Natural killer cell (primary cell): ENCODE measurements at places on chromosomes 5 and 9. TPM values are rescaled to one million over a fixed set of nuclear protein-coding genes. Genes with fewer than 3 reads are reported as not detected.

GRCh38 chr9:12843735-12844134 is 68.9 kb downstream of the LURAP1L start:
- no peak overlapping the region for H3K4me3 ChIP-seq
- H3K27me3 ChIP-seq = no peaks in the 10 kb centered on the region
- DNase-seq = no peak

GRCh38 chr5:121982893-121983285 is 21.1 kb downstream of the SRFBP1 start:
- H3K27ac ChIP-seq = no peak overlapping the region
- no peaks in the 10 kb centered on the region for H3K4me1 ChIP-seq
- H3K36me3 ChIP-seq = peaks cover 2% of the 10 kb centered on the region

DNA sequence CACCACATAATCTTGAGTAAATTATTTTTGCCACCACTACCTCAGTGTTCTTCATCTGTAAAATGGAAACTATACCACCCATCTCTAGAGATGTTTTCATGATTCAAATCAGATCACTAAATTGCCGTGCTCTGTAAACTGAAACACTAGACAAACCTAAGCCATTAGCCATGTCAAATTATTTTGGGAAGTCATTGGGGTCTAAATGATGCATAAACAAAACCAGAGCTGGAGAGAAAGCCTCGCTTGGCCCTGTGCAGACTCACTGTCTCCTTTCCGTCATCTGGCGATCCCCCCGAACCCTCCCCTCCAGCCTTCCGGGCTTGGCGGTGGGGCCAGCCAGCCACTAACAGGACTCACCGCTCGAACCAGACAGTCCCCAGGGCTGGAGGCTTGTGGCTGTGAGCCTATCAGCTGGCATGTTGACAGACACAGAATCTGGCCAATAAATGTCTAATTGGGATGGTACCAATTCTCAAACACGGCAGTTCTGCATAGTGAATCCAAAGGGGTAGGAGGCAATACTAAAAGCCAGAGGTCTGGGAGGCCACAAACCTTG is 256.5 kb downstream of the SEC61B start:
- H3K27me3 ChIP-seq = no peaks in the 10 kb centered on the region
- H3K4me3 ChIP-seq = no peak overlapping the region
- H3K27ac ChIP-seq = no peak overlapping the region
- no peak for DNase-seq
- no peaks in the 10 kb centered on the region for H3K36me3 ChIP-seq
- no peaks in the 10 kb centered on the region for H3K4me1 ChIP-seq

DNA sequence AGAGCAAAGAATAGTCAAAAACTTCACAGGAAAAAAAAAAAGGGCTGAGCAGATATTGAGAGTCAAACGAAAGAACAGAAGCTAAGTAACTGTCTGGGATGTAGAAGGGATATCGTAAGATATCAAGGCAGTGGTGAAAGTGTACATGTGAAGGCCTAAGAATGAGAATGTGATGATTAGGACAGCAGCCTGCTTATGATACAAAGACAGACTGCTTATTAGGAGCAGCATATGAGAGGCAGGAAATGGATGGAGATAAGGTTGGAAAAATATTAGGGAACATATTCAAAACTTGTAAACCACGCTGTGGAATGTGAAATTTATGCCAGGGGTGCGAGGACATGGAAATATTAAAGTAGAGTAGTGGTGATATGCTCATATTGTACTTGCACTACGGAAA is 133.1 kb upstream of the FAM174A start:
- no peaks in the 10 kb centered on the region for H3K36me3 ChIP-seq
- H3K4me3 ChIP-seq = no peak overlapping the region
- H3K27me3 ChIP-seq = no peaks in the 10 kb centered on the region

DDX4 gene
- total RNA-seq = not detected

- DNase-seq = no peak
- peaks cover 7% of the 10 kb centered on the region for H3K27me3 ChIP-seq
- no peaks in the 10 kb centered on the region for H3K36me3 ChIP-seq
- no peaks in the 10 kb centered on the region for H3K4me1 ChIP-seq
These were observed 15.2 kb upstream of the HAND1 start for GRCh38 chr5:154493274-154493673.

LPCAT1 gene
- total RNA-seq = 196 TPM

GRCh38 chr5:112772124-112772523 is 34.4 kb downstream of the APC start:
- H3K4me1 ChIP-seq = no peaks in the 10 kb centered on the region
- no peak overlapping the region for H3K27ac ChIP-seq

GRCh38 chr5:125814119-125814518 is 609.1 kb upstream of the GRAMD2B start:
- no peak overlapping the region for H3K27ac ChIP-seq
- no peak overlapping the region for H3K4me3 ChIP-seq
- no peaks in the 10 kb centered on the region for H3K27me3 ChIP-seq
- H3K36me3 ChIP-seq = no peaks in the 10 kb centered on the region
- no peak for DNase-seq

DNA sequence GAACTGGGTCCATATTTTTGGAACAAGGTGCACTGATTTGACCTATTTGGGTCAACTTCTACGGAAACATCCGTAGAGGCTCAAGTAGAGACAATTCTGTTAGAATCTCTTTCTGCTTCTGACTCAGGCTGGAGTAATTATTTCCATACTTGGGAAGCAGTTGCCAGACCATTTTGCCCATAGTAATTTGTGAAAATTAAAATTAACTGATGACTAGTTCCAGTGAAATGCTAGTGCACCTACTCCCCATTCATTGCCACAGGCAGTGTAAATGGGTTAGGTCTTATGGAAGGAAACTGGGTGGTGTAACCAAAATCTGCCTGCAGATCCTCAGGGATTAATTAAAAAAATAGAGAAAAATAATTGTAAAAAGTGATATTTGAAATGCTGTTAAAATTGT is 201.1 kb downstream of the TENT4A start:
- no peak for DNase-seq
- no peak overlapping the region for H3K27ac ChIP-seq
- no peak overlapping the region for H3K4me3 ChIP-seq
- no peaks in the 10 kb centered on the region for H3K27me3 ChIP-seq
- H3K36me3 ChIP-seq = no peaks in the 10 kb centered on the region
- H3K4me1 ChIP-seq = no peaks in the 10 kb centered on the region

ANGPTL2 gene
- total RNA-seq = not detected

LHX2 gene
- not detected for total RNA-seq

DNA sequence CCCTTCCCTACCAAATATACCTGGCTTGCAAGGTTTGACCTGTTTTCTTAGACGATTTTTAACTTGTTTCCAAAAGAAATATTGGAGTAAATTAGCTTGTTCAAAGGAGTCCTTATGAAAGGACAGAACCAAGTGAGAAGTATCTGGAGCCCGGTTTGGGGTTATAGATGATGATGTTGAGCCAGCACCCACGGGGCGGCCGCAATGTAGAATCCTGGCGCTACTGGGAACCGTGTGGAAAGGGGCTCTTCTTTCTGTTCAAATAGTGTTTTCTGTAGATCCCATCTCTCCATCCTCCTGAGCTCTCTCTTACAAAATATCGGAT is 517 bp upstream of the EXOSC2 start:
- no peak for DNase-seq
- no peaks in the 10 kb centered on the region for H3K27me3 ChIP-seq
- H3K4me3 ChIP-seq = peak overlapping the region; percentile 89
- peaks cover 18% of the 10 kb centered on the region for H3K36me3 ChIP-seq
- H3K4me1 ChIP-seq = peaks cover 23% of the 10 kb centered on the region

DNA sequence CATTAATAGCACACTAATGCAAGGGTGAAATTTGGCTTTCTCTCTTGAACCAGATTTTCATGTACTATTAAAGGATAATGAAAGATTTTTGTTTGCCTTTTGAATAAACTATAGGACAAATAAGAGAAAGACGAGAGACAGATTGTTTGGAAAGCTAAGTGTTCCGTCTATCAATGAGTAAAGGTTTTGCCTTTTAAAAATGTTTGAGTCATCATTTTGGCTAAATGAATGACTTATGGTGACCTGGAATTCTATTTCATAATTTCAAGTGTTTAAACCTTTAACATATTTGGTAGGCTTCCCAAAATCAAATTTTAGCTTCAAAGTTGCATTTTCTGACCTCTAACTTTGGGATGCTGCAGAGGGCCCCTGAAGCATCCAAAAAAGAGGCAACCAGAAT is 145.2 kb downstream of the SLC25A46 start:
- no peak overlapping the region for H3K4me3 ChIP-seq
- H3K36me3 ChIP-seq = no peaks in the 10 kb centered on the region
- no peaks in the 10 kb centered on the region for H3K4me1 ChIP-seq
- no peak for DNase-seq
- H3K27ac ChIP-seq = no peak overlapping the region

- no peak overlapping the region for H3K27ac ChIP-seq
- H3K4me3 ChIP-seq = no peak overlapping the region
- H3K27me3 ChIP-seq = no peaks in the 10 kb centered on the region
These were observed 10.1 kb downstream of the C1QTNF2 start for GRCh38 chr5:160360310-160360709.

DNA sequence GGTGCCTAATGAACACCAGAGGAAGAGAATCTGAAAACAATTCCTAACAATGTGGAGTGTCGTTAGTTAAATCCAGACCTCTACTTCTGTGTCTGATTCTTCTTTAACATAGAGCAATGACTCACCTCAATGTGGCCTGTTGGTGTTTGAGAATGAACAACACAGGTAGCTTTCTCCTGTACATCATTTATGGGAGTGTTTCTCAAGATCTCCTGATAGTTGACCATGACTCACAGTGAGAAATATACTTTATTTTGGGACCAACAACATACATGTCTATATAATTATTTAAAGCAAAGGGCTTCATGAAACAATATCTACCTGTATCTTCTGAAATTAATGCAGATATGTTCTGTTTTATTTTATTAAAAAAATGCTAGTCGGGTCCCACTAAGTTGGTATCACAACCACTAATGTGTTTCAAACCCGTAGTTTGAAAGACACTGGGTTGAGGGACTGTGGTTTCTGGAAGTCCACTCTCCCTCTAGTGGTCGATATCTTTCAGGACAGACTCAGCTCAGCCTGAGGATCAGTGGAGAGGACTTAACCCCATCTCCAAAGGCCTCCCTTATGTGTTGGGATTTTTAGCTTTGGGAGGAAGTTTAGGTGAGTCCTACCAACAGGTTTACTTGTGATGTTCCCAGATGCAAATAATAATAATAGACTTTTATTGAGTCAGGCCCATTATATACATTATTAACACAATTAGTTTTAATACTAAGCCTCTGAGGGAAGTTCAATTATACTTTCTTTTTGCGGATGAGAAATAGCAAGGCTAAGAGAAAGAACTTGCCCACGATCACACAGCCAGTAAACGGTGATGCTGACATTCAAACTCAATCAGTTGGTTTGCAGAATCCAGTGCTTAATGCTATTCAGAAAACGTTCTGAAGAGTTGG is 70.0 kb upstream of the KLF9 start:
- no peaks in the 10 kb centered on the region for H3K36me3 ChIP-seq
- no peak overlapping the region for H3K4me3 ChIP-seq
- peak; percentile 73 for DNase-seq
- H3K27ac ChIP-seq = no peak overlapping the region
- H3K4me1 ChIP-seq = no peaks in the 10 kb centered on the region

DNA sequence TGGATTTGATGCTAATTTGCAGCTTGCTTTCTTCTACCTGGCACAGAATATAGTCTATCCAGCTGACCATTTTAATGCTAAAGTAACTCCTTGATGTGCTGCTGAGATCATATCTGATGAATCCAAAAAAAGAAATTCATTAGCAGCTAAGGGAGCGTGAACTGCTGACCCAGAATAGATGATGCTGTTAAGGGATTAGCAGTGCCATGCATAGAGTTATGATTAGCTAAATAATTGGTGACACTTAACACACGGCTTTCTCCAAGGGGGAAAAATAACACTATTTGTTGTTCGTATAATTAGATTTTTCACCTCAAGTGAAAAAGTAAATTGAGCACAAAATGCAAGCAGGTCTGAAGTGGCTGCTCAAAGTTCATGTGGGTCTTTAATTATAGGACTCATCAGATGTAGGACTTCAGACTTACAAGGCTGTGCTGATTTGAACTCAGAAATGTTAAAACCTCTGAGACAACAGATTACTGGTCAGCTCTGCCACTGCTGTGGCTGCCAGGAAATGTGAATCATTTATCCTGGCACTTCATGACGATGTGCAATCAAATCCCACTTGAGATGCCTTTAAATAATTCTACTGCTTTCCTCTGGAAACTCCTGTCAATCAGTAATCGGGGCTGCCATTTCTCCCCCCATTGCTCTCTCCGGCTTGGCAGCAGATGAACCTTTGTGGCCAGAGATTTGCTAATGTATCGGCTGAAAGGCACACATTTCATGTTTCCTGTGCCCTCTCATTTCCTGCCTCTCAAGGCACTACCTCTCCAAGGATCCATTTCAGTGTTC is 291.6 kb upstream of the C9orf72 start:
- no peak overlapping the region for H3K27ac ChIP-seq
- H3K27me3 ChIP-seq = no peaks in the 10 kb centered on the region
- DNase-seq = no peak
- no peak overlapping the region for H3K4me3 ChIP-seq

- no peak overlapping the region for H3K4me3 ChIP-seq
- H3K27ac ChIP-seq = no peak overlapping the region
- no peak for DNase-seq
- H3K36me3 ChIP-seq = no peaks in the 10 kb centered on the region
- no peaks in the 10 kb centered on the region for H3K4me1 ChIP-seq
These were observed 207.2 kb upstream of the DAB2 start for GRCh38 chr5:39631958-39632357.

DNA sequence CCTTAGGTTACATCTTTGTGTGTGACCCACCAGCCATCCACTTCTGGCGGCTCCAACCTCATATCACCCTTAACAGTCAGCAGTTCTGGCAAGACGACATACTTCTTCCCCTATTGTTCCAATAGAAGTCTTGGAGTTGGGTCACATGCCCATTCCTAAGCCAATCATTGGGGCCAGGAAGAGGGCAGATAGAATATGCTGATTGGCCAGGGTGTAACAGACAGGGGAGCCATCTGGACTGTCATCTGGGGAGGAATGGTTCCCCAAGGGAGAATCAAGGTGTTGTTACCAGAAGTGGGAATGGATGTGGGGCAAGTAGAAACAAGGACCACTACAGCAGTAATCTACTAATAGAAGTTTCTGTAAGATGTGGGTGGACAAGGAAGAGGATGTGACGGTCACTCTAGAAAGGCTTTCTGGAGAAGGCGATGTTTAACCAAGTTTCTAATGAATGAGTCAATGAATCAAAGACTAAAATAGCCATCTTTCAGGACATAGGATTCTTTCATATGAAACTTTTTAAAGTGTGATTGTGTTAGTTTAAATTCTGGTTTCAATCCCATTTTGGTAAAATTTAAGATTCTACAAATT is 200.4 kb downstream of the ARHGAP26 start:
- no peaks in the 10 kb centered on the region for H3K27me3 ChIP-seq
- no peak overlapping the region for H3K4me3 ChIP-seq
- no peaks in the 10 kb centered on the region for H3K36me3 ChIP-seq
- peaks cover 60% of the 10 kb centered on the region for H3K4me1 ChIP-seq
- peak overlapping the region; percentile 60 for H3K27ac ChIP-seq

C1QTNF2 gene
- not detected for total RNA-seq

DNA sequence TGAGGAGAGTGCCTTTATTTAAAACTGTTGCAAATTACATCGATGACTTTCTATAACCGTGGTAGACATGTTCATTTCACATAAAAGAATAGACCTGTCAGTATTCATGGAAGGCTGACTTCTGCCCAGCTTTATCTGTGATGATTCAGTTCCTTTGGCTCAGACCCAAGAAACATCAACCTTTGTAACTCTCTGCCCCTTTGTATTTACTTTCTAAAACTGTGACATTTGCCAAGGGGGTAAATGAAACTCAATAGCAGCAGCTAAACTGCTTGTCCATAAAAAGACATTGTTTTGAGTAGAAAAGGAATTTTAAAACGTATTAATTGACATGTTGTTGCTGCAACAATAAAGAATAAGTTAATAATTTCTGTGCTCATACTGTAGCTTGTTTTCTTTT is 137.8 kb upstream of the ANKH start:
- no peak overlapping the region for H3K27ac ChIP-seq
- H3K27me3 ChIP-seq = no peaks in the 10 kb centered on the region
- H3K4me3 ChIP-seq = no peak overlapping the region
- no peaks in the 10 kb centered on the region for H3K36me3 ChIP-seq
- DNase-seq = no peak

IFNW1 gene
- not detected for total RNA-seq

BDP1 gene
- 45.8 TPM for total RNA-seq
